Airway epithelial cell (primary cell): ENCODE measurements at places on chromosomes 3 and 15. TPM values are rescaled to one million over a fixed set of nuclear protein-coding genes. Genes with fewer than 3 reads are reported as not detected.

The SLC24A5 gene
- total RNA-seq = not detected in 2 replicates

The SPRED1 gene
- 8.7 and 9.6 TPM in 2 replicates for total RNA-seq

The GOLGA8J gene
- total RNA-seq = not detected in 2 replicates

The CCDC80 gene
- 8.6 and 14.0 TPM in 2 replicates for total RNA-seq

The TMCO5A gene
- total RNA-seq = not detected in 2 replicates

The GUCA1C gene
- not detected in 2 replicates for total RNA-seq

The PCCB gene
- 45.7 and 49.6 TPM in 2 replicates for total RNA-seq

The IFRD2 gene
- total RNA-seq = 135 and 138 TPM in 2 replicates

The CPLX3 gene
- not detected in 2 replicates for total RNA-seq

The ISG20 gene
- 8.8 and 14.3 TPM in 2 replicates for total RNA-seq

The NPAP1 gene
- not detected in 2 replicates for total RNA-seq

The TGM5 gene
- total RNA-seq = 0.92 and 2.1 TPM in 2 replicates

The CNTN6 gene
- total RNA-seq = not detected in 2 replicates
